ENCODE measurements at places on chromosomes 1 and 21.

DNA sequence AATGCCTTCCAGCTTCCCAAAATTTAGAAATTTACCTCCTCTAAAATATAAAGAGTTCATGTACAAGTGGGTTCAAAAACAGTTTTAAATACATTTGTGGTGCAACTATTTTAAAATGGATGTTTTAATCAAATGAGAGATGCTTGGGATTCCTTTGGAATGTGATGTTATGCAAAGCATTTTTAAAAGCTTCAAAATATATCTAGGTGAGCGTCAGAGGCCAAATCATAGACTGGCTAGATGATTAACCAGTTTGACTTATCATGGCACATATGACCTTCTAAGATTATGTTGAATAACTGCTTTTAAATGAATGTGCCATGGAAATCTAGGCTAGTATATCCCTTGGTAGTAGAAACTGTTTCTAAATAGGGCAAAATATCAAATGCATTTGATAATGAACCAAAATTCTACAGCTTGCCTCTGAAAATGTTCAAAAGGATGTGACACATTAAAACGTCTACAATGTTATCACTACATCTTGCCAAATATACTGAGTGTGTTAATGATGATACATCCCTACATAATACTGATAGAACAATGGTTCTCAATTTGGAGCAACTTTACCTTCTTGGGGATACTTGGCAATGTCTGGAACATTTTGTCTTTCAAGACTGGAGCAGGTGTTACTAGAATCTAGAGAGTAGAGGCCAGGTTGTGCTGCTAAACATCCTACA lies 650.9 kb upstream of the ADGRL2 start:
- DNase-seq, result no peak

DNA sequence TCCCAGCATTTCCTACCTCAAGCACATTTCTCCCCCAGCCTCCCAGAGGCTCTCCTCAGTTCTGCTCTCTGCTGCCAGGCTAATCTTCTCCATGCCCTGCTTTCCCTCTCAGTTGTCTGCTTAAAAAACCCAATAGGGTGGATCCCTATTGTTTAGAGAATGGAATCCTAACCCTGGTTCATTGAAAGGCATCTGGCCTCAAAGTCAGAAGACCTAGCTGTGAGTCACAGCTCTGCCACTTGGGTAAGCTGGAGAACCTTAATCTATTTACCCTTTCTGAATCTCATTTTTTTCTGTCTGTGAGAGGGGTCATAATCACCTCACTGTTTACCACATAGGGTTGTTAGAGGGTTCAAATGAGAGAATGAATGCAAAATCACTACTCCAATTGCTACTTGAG lies 12.5 kb upstream of the MYOC start:
- DNase-seq, result no peak

GRCh38 chr21:29775462-29775861 lies 164.3 kb downstream of the GRIK1 start:
- DNase-seq, result no peak

DNA sequence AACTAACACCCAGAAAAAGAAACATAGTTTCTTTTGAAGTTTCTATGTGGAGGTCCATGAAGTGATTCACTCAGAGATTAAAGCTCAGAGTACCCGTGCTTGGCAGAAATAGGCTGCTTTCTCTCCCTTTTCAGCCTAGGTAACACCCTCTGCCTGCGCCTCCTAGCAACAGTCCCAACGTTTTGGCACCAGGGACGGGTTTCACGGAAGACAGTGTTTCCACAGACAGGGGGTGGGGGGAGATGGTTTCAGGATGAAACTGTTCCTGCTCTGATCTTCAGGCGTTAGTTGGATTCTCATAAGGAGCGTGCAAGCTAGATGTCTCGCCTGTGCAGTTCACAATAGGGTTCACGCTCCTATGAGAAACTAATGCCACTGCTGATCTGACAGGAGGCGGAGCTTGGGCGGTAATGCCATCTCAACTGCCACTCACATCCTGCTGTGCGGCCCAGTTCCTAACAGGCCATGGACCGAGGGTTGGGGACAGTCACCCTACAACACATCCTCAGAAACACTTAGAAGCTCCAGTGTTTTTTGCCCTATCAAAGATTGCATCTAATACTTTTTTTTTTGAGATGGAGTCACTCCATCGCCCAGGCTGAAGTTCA lies 53.2 kb downstream of the CHML start:
- DNase-seq, result no peak

GRCh38 chr1:183778568-183779433 lies 26.1 kb upstream of the RGL1 start:
- DNase-seq, result no peak

DNA sequence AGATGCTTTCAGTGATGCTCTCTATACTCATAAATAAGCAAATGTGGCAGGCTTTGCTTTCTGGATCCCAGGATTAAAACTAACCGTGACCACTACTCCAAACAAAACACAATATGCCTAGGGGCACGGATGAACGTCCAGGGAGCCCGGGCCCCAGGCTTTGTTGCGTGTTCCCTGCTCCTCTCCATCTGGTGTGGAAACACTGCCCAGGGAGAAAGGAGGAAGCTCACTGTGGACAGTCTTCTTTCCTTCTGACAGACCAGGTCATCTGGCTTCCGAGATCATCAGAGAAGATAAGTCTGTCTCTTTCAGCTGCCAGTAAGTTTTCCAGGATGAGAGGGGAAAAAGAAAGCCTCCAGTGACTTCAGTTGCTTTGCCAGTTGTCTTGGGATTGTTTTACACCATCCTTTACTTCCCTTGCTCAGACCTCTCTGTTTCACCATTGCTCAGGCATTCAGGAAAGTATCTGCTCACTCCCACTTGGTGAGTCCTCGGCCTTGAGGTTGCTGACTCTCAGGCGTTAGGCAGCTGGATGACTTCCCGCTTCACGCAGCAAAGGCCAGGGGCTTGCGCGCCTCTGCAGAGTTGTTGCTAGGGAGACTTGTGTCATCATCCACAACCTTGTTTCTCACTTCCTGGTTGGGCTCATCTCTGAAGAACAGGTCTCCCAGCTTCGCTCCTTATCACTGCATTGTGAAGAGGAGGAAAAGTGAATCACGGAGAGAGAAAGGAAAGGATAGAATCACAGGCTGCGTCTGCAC lies 20.6 kb upstream of the PGD start:
- no peak for DNase-seq

DNA sequence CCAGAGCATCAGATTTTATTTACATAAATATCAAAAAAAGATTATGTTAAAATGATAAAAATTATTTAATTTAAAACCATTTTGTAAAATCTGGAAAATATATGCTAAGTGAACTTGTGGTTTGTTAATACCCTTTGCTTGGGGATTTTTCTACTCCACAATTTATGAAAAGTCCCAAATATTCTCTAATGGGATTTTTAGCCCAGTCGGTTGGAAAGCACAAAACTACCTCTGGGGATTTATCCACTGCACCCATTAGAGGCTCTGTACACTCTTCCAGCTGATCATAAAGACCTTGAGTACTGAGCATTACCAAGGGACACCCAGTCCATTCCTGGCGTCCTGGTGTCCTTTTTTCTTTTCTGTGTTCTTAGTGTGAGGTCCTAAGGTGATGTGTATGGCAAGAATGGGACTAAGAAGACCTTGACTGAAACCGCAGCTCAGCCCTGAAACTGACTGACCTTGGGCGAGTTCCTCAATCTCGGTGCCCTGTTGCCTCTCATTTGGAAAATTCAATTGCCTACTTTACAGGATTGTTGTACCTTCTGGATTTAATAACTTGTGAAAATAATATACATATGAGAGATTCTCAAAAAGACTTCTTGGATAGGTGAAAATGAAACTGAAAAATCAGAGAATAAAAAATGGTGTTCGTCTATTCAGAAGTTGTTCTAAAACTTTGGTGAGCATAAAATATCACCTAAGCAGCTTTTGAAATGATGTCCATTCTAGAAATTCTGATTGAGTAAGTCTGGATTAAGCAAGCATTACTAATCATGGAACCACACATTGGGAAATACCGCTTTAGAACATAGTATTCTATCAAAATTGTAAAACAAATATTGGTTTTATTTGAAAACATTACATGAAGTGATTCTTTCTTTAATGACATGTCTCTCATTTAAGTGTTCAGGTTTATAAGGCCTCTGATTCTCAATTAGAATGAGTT lies 21.5 kb upstream of the SAMSN1 start:
- no peak for DNase-seq

GRCh38 chr1:166307261-166308188 lies 140.7 kb upstream of the FAM78B start:
- DNase-seq, result no peak

GRCh38 chr1:226687426-226687825 lies 51.7 kb downstream of the ITPKB start:
- peak; percentile 66 for DNase-seq

- DNase-seq, result no peak
Observed at GRCh38 chr1:150282558-150282958, 204 bp downstream of the CIART start.

- DNase-seq, result no peak
Observed at GRCh38 chr1:7930645-7931445, 9.8 kb downstream of the TNFRSF9 start.

DNA sequence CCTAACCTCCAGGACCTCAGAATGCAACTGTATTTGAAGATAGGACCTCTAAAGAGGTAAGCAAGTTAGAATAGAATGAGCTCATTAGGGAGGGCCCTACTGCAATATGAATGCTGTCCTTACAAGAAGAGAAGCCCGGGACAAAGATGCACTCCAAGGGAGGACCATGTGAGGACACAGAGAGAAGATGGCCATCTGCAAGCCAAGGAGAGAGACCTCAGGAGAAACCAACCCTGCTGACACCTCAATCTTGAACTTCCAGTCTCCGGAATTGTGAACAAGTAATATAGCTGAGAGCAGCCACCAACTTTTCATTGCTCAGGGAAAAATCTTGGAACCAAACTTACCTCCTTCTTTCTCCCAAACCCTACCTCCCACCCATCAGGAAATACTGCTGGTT lies 15.0 kb upstream of the GALNT2 start:
- DNase-seq, result no peak

DNA sequence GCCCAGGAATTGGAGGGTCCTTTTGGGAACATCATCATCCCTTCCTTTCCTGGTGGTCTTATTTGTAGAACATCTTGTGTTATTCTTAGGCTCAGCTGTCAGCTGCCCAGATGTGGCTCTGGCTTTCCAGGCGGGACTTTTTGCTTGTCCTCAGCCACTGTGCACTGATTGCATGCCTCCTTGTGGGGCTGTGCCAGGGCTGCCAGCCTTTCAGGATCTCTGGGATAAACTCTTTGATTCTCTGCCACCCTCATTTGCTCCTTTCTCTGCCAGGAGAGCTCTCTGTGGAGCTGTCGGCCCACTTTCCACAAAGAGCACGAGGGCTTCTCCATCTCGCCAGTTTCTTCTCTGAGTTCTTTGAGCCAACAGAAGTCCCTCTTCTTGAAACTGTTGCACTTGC lies 63.1 kb downstream of the PTPRU start:
- no peak for DNase-seq

- DNase-seq, result no peak
Observed at GRCh38 chr1:111990026-111990877, 784 bp upstream of the KCND3 start.

DNA sequence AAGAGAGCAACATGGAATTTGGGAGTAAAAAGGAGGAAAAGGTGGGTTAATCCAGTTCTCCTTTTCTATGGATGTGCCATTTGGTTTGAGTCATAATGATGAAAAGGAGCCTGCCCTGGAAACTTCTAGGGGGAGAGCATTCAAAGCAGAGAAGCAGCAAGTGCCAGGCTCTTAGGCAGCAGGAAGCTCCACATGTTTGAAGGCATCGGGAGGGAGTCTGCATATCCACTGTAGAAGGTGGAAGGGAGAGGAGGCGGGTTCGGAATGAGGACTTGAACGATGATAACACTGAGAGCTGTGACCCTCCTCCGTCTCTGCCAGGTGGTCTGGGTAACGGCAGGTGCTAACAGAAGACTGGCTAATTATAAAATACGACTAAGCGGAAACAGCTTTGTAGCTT lies 128.2 kb downstream of the RYR2 start:
- DNase-seq, result no peak

GRCh38 chr1:110675060-110675791 lies 486 bp upstream of the KCNA3 start:
- peak; percentile 7 for DNase-seq

DNA sequence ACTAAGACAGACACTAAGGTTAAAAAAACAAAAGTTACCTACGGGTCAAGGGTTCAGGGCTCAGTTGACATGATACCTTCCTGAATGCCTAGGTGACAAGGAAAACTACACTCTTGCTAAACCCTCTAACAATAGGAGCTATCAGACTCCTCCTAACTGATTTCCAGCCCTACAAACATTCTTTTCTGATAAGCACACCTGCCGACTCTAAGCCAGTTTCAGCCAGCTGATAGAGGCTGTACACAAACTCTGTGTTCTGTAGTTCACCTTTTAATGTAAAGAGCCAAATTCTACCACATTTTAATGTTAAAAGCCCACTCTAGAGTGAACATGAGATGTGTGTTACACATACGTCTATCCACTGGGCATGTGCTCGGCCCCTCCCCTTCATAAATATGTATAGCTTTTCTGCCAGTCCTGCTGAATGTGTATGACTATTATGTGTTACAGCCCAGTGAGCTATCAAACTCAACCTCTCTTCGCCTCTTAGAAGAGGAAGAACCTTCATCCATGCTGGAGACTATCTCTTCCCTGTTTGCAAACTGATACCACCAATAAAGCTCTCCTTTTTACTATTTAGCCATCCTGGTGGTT lies 40.0 kb upstream of the FAM163A start:
- DNase-seq, result no peak

DNA sequence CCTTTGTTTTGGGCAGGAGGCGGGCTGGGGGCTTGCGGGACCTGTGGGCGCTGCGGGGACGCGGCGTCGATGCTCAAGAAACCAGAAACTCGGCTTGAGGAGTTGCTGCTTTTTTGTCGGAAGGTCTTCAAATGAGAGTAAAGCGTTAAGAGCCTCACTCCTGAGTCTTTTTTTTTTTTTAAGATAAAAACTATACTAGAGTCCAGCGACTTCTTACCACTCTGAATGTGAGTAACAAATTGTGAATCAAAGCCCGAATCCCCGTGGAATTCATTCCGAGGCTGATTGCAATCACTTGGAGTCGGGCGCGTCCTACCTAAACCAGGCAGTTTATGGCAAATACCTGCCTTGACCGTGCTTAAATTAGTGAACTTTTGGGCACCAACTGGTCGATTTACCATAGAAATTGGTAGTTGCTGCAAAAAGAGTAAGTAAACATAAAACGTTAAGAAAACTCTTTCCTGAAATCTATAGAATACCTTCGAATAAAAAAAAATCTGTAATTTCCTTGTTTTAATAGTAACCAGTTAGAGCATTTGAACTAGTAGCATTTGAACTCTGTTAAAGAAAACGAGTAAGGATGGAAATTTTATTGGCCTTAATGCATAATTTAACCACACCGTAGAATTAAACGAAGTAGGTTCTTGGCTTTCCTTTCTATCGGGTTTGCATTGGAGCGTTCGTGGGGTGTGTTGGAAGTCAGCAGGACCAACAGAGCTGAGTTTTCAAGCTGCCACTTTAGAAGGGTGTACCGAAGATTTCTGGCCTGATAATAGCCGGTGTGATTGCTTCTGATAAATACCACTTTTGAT lies 769 bp downstream of the GPSM2 start:
- peak; percentile 9 for DNase-seq

- DNase-seq, result no peak
Observed at GRCh38 chr1:106222403-106222802, 834.1 kb upstream of the PRMT6 start.

GRCh38 chr1:86829321-86829720 lies 84.6 kb downstream of the SELENOF start:
- DNase-seq, result no peak

Measured in CD4-positive, alpha-beta T cell treated with Interleukin-6 for 4 hours (primary cell).